NCI-H2029 treated with DMSO at 0.1 percent for 48 hours (cell line): ENCODE measurements at places on chromosomes 4 and X.

DNA sequence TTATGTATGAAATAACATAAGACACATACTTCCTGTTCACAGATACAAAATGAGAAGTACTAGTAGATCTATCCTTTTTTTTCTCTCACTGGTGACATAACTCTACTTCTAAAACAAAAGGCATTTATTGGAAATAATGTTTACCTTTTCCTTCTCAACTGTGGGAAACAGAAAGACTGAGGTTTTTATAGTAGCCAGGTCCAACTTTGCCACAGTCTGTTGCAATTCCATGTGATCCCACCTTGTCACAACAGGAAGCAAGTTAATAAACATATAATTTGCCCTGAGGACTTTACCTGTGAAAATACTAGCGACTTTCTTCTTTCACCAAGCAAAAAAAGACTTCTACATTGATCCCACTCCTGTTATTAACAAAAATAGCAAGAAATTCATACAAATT is 475.8 kb downstream of the PDGFC start:
- DNase-seq: no peak

GRCh38 chr4:53608649-53609048 is 17.4 kb upstream of the LNX1 start:
- no peak for DNase-seq

GRCh38 chr4:72631296-72631695 is 62.3 kb upstream of the ADAMTS3 start:
- DNase-seq: no peak

- no peak for DNase-seq
Observed at GRCh38 chr4:174716986-174717770, 111.9 kb downstream of the GLRA3 start.

DNA sequence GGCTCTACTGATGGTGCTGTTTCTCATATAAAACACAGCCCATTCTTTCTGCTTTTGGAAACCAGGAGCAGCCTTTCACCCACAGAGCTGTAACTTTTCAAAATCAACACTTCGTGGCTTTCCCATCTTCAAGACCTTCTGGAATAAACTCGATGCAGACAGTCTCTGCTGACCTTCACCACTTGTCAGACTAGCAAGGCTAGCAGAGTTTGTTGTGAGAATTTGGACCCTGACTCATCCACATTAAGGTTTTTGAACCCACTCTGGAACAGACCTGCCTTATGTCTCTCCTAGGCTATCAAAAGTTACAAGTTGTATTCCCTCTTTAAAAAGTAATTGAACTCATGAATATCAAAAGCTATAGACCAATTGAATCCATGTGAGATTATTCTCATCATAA is 88.6 kb downstream of the MAML3 start:
- DNase-seq: no peak

GRCh38 chr4:72365981-72366380 is 203.0 kb downstream of the ADAMTS3 start:
- no peak for DNase-seq

DNA sequence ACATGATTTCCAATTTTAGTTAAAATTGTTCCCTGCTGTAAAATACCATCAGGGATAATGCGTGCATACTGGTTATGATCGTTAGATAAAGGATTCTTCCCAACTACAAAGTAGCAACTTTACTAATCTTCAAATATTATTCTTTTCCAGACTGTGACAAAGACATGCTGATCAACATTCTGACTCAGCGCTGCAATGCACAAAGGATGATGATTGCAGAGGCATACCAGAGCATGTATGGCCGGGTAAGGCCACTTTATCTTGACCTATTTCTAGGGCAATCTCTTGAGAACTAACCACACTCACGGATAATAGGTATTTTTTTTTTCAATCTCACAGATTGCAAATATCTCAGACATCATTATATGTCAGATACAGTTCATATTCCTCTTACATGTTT is 47.0 kb downstream of the ANXA10 start:
- DNase-seq: no peak

DNA sequence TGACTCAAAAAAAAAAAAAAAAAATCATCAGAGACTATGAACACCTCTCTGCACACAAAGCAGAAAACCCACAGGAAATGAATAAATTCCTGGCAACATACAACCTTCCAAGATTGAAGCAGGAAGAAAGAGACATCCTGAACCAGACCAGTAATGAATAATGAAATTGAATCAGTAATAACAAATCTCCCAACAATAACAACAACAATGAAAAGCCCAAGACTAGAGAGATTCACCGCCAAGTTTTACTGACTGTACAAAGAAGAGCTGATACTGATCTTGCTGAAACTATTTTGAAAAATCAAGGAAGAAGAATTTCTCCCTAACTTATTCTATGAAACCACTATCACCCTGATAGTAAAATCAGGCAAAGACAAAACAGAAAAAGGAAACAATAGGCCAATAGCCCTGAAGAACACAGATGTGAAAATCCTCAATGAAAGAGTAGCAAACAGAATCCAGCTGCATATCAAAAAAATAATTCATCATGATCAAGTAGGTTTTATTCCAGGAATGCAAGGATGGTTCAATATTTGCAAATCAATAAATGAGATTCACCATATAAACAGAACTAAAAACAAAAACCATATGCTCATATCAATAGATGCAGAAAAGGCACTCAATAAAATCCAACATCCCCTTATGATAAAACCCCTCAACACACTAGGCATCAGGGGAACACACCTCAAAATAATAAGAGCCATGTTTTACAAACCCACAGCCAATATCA is 31.0 kb upstream of the PLK4 start:
- DNase-seq: no peak
